NCI-H2081 treated with DMSO at 0.1 percent for 48 hours (cell line): ENCODE measurements at places on chromosomes 3 and 15.

- DNase-seq: no peak
These were observed at the start of gene BHLHE40 for GRCh38 chr3:4979428-4980228. Gene BHLHE40, plus strand, starts transcription at chr3:4979437. Its CDS starts 282 bp downstream, at chr3:4979719.

DNA sequence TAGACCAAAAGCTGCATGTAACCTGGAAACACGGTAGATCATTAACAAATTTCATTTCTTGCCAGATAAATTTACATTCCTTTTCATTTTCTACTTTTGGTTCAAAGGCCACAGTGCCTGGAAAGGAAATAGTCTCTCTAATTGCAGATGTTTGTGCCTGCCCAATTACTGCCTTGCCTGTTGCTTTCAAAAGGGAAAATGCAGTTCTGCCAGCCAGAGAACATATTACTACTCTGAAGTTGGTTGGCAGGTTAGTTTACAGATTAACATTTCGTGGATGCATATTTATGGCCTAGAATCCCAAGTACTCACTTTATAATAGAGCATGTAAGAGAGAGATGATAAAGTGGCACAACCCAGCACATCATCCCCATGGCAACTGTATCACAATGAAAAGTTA is 124.3 kb upstream of the LRRC3B start:
- DNase-seq: no peak

GRCh38 chr15:54033356-54033860 is 55.2 kb downstream of the UNC13C start:
- no peak for DNase-seq

- no peak for DNase-seq
These were observed 199.3 kb upstream of the BCL6 start for GRCh38 chr3:187944390-187945179.

DNA sequence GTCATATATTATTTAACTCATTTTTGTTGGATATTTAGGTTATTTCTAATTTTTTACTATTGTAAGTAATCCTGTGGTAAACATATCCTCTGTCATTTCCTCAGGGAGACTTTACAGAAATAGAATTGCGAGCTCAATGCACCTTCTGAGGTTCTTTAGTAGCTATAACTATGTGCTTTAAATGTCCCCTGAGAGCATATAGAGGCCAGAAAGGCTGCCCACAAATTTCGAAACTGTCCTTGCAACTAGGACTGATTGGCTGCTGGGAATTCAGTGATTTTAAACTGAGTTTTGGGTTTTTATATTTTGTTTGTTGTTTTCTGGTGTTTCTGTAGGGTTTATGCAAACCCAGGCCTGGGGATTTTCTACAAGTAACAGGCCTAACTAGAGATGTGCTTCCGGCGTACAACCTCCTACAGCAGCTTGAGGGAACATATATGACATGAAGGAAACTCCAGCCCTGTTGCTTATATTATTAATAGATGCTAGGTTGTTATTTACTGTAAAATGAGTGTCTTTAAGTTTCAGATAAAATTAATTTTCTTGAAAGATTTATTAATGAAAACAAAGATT is 29.1 kb upstream of the P4HTM start:
- no peak for DNase-seq

GRCh38 chr15:50028326-50028725 is 90.7 kb downstream of the ATP8B4 start:
- no peak for DNase-seq

DNA sequence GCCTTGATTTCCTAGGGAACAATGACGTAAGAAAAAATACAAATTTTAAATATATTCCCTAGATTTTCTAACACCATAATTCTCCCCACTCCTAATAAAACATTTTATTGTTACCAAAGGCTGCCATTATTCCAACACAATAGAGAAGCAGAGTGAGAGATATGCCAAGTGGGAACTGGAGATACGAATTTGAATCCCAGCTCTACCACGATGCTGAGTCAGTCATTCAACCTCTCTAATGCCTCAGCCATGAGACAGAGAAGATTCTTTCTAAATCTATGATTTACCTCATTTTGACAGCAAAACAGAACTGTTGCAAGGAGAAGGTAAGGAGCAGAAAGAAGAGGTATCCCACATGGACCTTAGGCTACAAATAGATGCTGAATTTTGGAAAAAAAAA is 112.5 kb downstream of the IGF2BP2 start:
- DNase-seq: no peak

- no peak for DNase-seq
These were observed 40.0 kb upstream of the ATP10A start for GRCh38 chr15:25903024-25903581.

DNA sequence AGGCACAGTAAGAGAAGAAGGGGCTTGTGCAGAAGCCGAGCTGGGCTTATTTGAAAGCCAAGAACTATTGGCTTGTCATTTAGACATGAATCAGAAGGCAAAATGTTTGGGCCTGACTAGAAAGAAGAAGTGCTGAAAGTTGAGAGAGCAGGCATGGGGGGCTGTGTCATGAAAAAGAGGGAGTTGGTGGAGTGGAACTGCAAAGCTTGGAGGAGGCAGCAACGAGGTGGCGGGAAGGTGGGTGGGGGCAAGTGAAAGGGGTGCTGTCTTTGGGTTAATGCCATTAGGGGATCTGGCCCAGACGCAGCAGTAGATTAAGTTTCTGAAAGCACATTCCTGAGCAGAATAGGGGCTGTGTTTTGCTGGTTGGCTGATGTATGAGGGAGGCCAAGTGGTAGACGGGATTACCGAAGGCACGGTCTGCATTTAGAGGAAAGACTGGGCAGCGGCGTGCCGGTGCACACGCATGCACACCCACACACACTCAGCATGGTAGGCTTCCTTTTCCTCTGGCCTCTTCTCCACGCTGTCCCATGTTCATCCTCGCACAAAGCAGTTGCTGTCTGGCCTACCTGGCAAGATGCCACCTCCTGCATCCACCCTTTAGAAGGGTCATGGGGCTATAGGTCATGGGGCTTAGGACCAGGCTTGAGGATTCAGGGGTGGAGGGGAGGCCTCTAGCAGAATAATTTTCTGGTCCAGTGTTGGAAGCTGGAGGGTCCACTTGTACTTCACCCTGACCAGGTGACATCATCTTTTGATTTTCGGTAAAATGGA is 43.0 kb downstream of the BOC start:
- DNase-seq: no peak

DNA sequence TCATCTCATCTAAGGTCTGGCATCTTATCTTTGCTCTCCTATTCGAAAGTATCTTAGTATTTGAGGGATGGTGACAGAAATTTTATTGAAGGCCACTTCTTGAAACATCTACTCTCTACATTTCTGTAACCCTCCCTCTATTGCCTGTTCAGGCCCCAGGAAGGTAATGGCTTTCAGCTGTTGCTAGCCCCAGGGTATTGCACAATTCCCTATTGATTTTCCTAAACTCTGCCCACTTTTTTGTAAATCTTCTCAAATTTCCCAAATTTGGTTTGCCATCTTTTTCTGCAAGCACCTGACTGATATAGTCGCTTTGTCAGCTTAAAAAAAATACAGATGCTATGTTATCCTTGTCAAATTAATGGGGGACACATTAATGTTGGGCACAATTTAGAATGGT is 242.1 kb downstream of the RAP2B start:
- no peak for DNase-seq

DNA sequence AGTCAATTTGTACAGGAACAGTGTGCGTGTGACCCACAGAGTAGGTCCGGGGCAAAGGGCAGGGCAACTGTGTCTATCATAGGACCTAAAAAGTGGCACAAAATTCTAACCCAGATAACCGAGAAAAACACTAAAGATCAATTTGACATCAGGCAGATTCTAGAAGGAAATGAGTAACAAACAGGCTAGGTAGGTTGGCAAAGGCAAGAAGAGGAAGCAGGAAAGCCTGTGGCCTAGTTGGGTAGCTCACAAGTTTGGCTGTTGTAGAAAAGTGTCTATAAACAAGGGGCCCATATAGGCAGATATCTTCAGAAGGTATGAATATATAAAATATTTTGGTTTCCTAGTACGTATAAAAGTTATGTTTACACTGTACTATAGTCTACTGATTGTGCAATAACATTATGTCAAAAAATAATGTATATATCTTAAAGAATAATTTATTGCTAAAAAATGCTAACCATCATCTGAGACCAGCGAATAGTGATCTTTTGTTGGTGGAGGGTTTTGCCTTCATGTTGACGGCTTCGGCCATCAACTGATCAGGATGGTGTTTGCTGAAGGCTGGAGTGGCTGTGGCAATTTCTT is 13.3 kb upstream of the OR5K1 start:
- DNase-seq: no peak

- DNase-seq: no peak
These were observed 100.4 kb downstream of the LSM3 start for GRCh38 chr3:14278799-14279625.

GRCh38 chr3:89467898-89468363 is 360.5 kb downstream of the EPHA3 start:
- DNase-seq: no peak

DNA sequence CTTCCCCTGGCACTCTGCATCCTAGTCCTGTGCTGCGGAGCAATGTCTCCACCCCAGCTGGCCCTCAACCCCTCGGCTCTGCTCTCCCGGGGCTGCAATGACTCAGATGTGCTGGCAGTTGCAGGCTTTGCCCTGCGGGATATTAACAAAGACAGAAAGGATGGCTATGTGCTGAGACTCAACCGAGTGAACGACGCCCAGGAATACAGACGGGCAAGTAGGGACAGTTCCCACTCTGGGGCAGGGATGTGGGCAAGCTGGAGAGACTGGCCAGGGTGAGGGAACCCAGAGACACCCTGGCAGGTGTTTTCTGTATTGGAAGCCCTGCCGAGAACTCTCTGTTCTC is 247 bp downstream of the FETUB start:
- no peak for DNase-seq

DNA sequence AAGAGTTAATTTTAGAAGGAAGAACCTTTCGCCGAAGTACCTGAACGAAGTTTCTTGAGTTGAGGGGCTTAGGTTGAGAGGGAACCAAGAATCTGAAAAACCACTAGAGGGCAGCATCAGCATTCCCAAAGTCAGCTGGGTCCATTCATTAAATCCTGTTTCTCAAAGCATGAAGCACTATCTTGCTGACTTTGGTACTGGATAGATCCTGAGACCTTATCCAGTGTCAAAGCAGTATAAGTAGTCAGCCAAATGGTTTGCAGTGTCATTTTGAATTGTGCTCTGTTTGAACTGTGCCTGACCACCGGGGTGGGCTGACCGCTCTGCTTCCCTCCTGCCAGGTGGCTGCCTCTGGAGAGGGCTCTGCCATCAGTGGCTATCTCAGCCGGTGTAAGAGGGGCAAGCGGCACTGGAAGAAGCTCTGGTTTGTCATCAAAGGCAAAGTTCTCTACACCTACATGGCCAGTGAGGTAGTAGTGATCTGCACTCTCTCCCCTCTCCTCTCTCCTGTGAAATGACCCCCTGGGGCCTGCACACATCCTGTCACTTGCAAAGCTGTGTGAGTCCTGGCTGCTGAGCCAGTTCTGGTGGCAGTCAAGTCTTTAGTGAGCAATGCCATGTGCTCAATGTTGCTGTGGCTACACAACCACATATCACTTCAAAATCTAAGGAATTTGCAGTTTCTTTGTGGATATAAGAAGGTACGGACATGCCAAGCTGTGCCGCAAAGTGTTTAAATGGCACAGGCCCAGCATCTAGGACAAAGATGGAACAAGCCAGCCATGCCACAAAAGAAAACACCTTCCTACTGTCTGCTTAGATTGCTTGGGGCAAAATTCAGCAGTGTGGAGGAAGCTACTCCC is 21.4 kb upstream of the NR2C2 start:
- DNase-seq: no peak

DNA sequence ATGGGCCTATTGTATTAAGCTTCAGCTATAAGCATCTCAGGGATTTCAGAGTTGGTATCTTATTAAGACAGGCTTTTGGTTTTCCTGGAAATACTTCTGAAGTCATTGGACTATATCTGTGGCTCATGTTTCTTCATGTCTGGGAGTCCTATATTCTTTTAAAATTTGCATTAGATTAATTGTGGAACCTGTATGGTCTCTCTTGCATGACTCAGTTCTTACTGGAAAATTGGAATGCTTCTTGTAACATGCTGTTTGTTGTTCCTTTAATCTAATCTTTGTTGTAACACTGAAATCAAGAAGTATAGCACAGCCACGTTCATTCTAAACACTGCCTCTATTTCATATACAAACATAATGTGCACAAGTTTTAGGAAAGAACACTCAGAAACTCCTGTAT is 208.1 kb downstream of the RBMS3 start:
- no peak for DNase-seq

GRCh38 chr15:65393091-65393490 is 15.3 kb upstream of the IGDCC3 start:
- DNase-seq: no peak

DNA sequence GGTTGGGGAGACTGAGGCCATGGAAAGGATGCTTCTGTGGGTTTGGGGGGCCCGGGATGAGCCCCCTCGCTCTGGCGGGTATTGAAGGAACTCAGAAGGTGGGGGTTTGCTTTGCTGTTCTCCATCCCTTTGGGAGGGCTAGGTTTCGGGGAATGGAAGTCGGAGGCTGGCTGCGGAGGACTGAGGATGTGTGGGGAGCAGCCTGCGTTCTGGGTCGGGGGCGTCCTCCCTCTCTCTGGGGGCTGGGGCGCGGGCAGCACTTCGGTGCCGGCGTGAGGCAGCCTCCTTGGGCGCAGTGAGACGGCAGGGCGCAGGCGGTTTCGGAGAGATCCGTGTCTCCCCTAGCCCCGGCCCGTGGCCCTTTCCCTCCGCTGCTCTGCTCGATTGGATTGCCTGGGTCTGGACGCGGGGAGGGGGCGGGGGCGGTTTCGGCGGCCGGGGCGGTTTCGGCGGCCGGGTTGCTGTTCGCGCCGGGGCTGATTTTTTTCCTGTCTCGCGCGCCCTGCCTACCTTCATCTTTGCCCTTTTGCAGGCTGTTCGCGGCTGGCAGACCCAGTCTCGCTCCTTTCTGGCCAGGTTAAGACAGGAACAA is 1.4 kb downstream of the PTPRG start:
- no peak for DNase-seq

DNA sequence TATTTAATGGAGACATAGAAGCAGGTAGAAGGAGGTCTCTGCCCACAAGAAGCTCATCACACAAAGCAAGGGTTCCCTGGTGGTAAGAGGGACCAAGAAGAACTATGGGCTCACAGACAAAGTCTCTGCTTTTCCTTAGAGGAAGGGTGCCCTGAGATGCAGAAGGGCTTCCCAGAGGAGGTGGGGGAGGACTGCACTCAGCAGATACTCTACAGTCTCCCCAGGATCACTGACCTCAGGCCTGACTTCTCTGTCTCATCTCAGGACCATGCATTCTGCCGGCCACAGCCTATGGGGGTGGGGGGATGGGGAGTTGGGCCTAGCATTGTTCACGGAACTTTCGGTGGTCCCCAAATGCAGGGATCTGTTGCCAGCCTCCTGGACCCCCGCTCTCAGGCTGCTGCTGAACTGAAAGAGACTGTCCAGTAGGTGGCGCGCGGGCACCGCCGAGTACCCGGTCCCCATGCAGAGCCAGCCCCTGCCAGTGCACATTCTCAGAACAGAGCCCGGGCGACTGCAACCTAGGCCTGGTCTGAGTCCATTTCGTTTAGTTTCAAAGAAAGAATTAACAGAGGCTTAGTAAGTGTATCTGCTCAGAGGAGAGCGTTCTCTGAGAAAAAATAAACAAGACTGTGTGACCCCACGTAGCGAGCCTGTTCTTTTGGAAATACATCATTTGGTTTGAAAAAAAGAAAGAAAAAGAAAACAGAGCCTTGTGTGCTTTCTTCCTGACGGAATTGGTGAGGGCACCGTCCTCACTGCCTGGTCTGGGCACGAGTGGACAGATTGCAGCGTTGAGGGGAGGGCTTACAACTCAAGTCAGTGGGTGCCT is 74.1 kb downstream of the LRTM1 start:
- no peak for DNase-seq

- no peak for DNase-seq
These were observed 58.3 kb upstream of the HES1 start for GRCh38 chr3:194077602-194078001.

- DNase-seq: no peak
These were observed 131.2 kb downstream of the KLF13 start for GRCh38 chr15:31457631-31458526.
